Smooth muscle cell of trachea (primary cell): ENCODE measurements at places on chromosomes 7 and 10. TPM values are rescaled to one million over a fixed set of nuclear protein-coding genes. Genes with fewer than 3 reads are reported as not detected.

Gene SPDYE18
- total RNA-seq, result not detected in 2 replicates

Gene CTNNA3
- total RNA-seq, result under 0.01 TPM in 1 of 2 replicates, not detected in the other

Gene ERVW-1
- total RNA-seq, result not detected in 2 replicates

Gene SRGN
- 16.7 and 25.8 TPM in 2 replicates for total RNA-seq

Gene TYW1B
- total RNA-seq, result 5.2 and 5.8 TPM in 2 replicates

Gene GARIN1A
- total RNA-seq, result 1.5 TPM in 2 replicates
